ENCODE measurements at places on chromosomes 12 and 14.

GRCh38 chr12:64006211-64006825, 161.8 kb downstream of the SRGAP1 start:
- DNase-seq = no peak

DNA sequence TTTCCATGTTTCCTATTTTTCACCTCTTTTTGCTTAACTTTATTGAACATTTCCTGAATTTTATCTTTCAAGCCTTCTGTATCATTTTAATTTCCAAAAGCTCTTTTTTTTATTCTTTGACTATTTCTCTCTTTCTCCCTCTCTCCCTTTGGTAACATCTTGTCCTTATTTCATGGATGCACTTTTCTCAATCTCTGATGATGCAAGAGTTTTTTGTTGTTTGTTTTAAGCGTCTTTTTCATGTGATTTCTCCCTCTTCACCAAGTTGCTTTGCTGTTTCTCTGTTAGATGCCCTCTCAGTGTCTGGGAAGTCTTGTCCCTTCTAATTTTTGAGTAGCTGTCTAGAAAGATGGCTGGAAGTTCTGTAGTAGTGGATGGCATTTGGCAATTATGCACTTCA, 62.6 kb downstream of the ANO6 start:
- DNase-seq = no peak

- DNase-seq = no peak
Measured at GRCh38 chr14:31080484-31080883, 54.3 kb upstream of the STRN3 start.

DNA sequence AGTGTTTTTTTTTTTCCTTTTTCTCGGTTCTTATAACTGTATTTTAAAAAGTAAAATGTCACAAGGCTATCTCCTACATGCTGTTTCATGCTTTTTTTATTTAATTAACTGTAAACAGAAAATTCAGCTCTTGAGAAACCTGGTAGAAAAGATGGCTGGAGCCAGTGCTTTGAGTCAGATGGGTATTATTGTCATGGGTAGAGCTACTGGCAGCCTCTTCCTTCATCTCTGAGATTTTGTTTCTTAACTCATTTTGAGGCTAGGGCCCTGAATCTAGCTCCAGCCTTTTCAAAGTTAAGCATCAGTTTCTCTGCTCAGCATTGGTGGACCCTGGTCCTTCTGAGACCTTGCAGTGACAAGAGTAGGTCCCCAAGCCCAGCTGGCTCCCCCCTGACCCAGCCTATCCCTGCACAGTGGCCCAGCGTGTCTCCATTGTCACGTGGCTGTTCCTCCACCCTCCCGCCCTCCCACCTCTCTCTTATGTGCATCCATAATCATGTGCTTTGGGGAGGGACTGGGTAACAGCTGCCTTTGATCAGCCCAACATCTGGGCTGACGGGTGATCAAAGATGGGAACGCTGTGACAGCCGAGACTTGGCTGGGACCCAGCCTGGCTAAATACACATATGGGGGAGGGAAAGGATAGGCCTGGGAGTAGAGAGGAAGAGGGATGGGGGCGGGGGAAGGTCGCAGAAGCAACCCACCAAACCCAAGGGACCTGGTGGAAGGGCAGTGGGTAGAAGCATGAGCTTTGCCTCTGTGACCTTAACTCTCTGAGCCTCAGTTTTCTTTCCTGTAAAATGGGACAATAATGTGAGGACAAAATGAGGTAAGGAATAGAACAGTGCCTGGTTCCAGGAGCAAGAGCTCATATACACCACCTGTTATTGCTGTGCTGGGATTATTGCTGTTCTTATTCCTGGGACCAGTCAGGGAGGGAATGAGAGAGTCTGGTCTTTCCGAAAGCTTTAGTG, 24.4 kb upstream of the RBM19 start:
- DNase-seq = no peak

GRCh38 chr14:60643141-60643462, 6.2 kb downstream of the SIX1 start:
- DNase-seq = no peak
